ENCODE measurements at places on chromosomes 12 and 14.
A peak's percentile ranks its signal among the peaks of the same experiment; 100 is the strongest.

GRCh38 chr12:71521125-71521524 is 81.5 kb downstream of the LGR5 start:
- DNase-seq = no peak

GRCh38 chr14:74940956-74941565 is 14.3 kb downstream of the PGF start:
- no peak for DNase-seq

DNA sequence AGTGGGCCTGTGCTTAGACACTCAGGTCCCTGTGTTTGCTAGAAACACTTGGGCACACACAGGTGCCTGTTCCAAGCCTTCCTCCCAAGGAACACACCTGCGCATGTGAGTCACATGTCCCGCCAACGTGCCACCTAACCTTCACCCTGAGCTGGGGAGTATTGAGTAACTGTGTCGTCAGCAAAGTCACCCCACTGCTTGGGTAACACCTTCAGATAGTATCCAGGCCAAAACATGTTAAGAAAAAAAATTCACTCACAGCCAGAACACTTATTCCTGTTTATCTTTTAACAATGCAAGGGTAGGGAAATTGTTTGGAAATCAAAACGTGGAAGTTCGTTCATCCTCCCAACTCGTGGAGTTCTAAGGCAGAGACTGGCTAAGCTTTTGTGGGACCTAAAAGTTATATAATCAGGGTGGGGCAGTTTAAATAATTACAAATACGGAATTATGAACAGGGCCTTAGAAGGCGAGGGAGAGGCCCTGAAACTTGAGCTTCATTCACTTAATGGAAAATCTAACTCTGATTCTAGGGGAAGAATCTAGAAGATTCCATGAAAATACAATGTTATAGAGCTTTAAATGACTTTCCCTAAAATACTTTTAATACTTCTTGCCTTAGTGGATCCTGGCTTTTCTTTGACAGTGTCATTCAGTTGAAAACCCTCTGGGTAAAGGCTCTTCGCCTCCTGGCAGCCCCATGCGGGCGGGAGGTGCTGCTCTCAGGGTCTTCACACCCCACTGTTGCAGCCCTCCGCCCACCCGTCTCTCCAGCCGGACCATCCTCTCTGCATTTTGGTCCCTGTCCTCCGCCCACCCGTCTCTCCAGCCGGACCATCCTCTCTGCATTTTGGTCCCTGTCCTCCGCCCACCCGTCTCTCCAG is 30.3 kb upstream of the ADIPOR2 start:
- DNase-seq = no peak

- DNase-seq = peak; percentile 42
Measured at GRCh38 chr12:10562306-10562933, 51.0 kb downstream of the MAGOHB start.

DNA sequence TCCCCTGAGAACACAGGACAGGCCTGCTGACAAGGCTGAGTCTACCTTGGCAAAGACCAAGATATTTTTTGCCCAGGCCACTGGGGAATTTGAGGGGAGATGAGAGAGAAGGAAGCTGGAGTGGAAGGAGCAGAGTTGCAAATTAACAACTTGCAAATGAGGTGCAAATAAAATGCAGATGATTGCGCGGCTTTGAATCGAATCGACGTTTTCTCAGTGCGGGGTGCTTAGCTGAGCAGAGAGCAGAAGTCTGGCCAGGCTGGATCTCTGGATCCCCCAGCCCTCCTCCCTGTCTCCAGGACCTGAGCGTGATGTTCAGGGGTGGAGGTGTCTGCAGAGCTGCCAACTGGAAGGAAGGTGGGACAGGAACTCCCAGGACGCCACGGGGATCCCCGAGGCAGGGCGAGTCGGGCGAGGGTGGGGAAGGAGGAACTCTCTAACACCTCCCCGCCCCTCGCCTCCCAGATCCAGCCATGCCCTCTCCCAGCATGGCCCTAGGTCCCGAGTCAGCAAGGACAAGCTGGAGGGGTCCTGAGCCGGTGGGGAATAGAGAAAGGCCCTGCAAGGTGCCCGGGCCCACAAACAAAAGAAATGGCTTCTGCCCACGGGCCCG is 527 bp upstream of the CARMIL3 start:
- no peak for DNase-seq

All from fibroblast of skin of scalp (primary cell).